ENCODE measurements at places on chromosomes 7 and 10.

DNA sequence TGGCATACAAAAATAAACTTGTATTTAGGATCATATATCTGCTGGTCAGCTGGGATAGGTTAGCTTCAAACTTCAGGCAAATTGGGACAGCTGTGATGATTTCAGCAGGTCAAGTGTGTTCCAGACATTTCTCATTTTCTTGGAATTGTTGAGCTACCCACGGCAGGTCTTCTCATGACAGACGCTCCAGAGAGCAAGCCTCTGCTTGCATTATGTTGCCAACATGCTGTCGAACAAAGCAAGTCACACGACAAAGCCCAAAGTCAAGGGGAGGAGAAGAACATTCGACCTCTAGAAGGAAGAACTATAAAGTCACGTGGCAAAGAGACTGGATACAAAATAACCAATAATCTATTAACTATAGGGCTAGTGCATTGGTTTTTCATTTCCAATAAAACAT is 103.5 kb downstream of the RAB18 start:
- no peak for DNase-seq

DNA sequence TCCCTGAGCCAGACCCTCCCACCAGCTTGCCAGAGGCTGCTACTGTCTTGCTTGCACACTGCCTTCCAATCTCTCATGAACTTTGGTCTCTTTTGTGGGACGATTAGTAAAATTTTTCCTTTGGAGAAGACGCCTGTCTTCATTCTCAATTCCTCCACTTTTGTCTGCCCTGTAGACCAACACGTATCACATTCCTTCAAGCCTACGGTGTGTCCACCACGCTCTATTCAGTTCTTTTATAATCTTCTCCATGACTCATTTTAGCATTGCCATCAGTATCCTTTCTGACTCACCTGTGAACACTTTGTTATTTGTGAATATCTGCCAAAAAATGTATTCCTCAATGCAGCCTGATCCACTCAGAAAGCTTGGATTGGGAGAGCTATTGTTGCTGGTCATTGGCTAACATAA is 1.4 kb downstream of the GIMAP5 start:
- DNase-seq, result no peak

DNA sequence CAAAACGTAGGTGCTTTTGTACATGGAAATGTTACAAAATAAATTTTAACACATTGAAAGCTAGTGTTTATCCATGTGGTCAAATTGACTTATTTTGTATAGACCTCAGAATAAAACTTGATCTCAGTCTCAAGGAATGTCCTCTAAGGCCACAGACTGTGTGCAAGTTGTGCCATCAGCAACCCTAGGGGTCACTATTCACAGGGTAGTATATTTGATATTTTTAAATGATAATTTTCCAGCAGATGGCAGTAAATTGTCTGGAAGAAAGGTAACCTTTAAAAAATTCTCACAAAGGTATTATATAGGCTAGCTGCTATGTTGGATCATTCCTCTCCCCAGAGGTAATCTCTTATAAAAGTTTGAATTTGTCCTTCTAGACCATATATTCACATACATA is 12.9 kb upstream of the SNX10 start:
- DNase-seq, result no peak

GRCh38 chr7:77393954-77394353 is 22.2 kb downstream of the GSAP start:
- no peak for DNase-seq

GRCh38 chr7:27128776-27129728 is 1.5 kb downstream of the HOXA4 start:
- no peak for DNase-seq

DNA sequence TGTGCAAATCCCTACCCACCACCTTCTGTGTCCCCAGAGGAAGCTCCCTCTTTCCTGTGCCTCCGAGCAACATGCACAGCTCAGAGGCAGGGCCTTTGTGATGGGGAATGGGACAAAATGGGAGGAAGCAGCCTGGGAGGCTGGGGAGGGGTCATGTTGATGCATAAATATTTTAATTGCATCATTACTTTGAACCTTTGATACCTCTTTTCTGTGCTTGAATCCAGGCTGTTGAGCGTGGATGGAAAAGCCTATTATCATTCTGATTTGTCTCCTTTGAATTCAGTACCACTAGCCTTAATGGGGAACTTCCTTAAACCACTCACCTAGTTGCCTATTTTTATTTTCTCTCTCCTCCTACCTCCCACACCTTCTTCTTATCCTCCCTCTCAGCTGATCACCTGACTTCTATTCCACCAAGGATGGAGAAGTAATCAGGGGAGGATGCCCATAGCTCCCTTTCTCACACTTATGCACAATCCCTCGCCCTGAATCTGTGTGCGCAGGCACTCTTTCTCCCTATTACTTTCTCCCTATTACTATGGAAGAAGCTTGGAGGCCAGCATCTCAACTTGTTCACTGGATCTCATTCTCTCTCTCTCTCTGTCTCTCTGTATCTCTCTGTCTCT is 78.5 kb downstream of the SEC61G start:
- no peak for DNase-seq

- no peak for DNase-seq
These were observed 526 bp downstream of the SFRP5 start for GRCh38 chr10:97771055-97771891.

DNA sequence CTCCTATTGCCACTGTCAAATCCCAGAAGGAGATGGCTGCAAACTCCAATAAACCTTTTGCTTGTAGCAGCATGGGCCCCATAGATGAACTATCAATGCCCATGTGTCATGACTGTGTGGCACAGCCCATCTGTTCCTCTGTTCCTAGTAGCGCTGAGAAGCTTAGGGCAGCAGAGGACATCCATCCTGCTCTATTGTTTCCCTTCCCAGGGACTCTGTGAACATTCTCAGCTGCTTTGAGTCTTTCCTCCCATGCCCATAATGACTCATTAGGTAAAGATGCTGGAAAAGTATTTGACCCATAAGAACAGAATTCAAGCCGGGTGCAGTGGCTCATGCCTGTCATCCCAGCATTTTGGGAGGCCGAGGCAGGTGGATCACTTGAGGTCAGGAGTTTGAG is 28.3 kb downstream of the STMP1 start:
- DNase-seq, result no peak

- DNase-seq, result no peak
These were observed 23.2 kb downstream of the SLK start for GRCh38 chr10:103990121-103990520.

DNA sequence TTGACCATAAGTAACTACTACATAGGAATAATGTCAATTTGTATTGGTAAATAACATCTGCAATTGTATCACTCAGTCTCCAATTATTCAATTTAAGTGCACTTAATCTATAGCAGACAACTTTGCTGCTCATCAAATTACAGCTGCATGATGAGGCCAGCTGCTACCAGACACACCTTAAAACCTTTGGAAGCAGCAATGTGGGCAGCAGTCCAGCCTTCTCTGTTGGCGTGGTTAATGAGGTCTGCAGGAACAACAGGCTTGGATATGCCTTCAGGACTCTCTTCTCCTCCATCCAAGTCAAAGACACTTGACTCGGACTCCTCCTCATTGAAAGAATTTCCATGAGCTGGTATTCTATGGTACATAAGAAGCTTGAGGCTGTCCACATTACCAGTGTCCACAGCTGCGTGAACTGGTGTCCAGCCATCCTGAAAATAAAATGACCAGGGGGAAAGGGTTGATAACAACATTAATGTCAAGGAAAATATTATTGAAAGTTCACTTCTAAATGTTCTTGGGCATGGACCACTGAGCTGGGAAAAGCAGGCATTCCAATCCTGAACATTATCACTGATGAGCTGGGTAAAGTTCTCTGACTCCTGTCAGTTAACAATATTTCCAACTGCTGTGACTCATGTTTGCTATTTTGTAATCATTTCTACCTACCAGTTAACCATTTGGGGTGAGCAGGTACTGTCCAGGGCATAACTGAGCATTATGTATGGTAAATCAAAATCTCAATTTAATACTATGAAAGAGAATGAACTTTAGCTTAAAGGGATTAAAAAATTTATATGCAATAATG is 95.7 kb downstream of the CTTNBP2 start:
- DNase-seq, result no peak

GRCh38 chr7:876972-877311 is 588 bp downstream of the GET4 start:
- DNase-seq, result no peak

DNA sequence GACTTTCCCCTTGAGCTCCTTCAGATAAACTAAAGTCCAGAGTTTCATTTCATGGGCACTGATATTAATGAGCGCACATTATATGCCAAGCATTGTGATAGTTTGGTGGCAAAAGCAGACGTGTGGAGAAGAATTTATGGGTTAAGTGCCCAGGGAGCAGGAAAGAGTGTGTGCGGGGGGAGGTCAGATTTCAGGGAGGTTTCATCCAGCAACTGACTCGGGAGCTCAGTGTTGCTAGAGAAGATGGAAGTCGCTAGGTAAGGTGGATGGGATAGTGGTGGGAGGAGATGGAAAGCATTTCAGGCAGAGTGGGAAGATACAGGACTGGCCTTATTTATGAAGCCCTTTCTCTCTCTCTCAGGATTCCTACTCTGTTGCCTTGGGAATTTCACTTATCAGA is 223.0 kb downstream of the SNX10 start:
- no peak for DNase-seq

DNA sequence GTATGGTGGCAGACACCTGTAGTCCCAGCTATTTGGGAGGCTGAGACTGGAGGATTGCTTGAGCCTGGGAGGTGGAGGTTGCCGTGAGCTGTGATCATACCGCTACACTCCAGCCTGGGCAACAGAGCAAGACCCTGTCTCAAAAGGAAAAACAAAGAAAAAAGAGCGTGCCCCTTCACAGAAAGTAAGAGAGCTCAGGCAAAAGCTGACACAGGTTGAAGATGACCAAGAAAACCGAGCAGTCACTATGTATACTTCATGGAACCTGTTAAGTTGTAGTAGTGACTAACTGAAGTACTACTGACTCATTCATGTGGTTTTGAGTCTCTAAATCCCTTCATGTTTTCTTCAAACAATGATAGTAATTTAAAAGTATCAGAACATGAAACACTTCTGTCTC is 1.2 kb upstream of the PRRT4 start:
- DNase-seq, result no peak

- no peak for DNase-seq
These were observed 50.6 kb upstream of the RET start for GRCh38 chr10:43026039-43026973.

- DNase-seq, result no peak
These were observed 655 bp downstream of the LMTK2 start for GRCh38 chr7:98107313-98107721.
